ENCODE measurements at places on chromosomes 3 and 15.

DNA sequence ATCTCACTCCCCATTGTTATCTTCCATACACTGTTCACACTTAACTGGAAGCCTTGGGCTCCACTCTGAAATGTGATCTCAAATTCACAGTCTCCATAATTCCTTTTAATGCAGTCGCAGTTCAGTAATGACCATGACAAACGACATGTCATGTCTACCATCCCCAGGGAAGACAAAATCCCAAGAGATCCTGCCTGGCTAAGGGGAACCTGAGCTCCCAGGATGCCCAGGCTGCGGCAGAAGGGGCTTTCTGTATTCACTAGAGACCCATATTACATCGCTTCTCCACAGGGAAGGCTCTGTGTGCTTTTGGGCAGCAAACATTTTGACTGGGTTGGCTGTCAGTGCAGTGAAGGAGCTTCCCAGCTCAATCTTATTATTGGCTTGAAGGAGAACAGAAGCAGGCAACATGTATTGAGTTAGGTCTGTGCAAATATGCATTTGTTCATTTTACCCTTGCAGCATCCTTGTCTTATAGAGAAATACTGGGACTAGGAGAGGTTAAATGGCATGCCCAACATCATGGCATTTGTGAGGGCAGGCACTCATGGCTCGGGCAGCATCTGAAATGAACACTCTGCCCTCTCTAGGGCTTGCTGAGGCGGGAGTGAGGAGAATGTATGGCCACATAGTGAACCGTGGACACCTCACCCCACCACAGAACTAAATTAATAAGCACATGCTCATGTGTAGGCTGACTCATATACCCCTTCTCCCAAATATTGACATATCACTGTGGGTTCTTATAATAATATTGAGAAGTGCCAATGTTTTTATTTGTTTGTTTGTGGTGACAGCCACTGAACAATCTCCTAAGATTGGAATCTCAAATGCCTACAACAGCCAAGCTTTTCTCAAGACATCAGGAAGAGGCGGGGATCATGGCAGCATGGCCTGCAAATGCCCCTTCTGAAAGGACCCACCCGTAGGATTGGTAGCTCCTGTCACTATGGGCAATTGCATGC lies 141.6 kb upstream of the FOXB1 start:
- no peak for DNase-seq

DNA sequence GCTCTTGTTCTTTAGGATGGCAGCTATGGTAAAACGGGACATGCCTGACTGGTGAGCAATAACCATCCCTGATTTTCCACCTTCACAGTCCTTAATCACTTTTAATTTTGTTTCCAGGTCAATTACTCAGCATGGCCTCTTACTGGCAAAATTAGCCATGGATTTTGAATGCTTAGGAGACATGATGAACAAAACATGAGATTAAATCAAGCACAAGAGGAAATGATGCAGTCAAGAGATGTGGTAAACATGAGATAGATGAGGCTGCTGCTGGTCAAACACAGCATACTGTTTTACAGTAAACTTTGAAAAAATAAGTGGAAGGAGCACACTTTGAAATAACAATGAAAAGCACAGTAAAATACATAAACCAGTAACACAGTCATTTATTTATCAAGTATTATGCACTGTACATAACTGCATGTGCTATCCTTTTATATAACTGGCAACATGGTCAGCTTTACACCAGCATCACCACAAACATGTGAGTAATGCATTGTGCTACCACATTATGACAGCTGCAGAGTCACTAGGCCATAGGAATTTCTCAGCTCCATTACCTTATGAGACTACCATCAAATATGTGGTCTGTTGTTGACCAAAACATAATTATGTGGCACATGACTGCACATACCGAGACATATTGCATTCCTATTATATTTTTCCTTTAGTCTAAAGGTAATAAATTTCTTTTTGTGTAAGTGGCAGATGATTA lies 30.1 kb upstream of the ZNF502 start:
- DNase-seq: no peak

GRCh38 chr15:56523521-56523920 lies 58.6 kb upstream of the MNS1 start:
- no peak for DNase-seq

GRCh38 chr3:72756900-72757299 lies 91.3 kb downstream of the SHQ1 start:
- DNase-seq: peak; percentile 71

- DNase-seq: no peak
These were observed 94.3 kb upstream of the CHMP2B start for GRCh38 chr3:87132801-87133200.

- DNase-seq: no peak
These were observed 50.0 kb downstream of the TM4SF18 start for GRCh38 chr3:149283401-149283800.

DNA sequence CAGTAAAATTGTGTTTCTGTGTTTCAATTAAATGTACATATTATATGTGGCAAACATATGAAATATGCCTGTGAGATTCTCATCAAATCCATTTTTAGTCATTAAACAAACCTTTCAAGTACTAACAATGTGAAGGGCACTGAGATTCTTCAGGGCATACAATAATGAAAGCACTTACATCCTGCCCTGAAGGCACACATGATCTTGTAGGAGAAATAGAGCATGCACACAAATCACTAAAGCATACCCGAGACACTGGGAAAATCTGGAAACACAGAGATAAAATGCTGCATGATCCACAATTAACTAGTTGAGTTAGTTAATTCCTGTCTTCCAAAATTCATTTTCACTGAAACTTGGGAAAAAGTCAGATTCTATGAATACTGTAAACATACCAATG lies 810.5 kb upstream of the NECTIN3 start:
- DNase-seq: no peak

- DNase-seq: no peak
These were observed 39.5 kb upstream of the TSEN2 start for GRCh38 chr3:12444582-12445471.

- DNase-seq: no peak
These were observed 12.3 kb upstream of the MB21D2 start for GRCh38 chr3:192929755-192930547.

- DNase-seq: no peak
These were observed 189.4 kb downstream of the TBC1D5 start for GRCh38 chr3:17553080-17553479.

DNA sequence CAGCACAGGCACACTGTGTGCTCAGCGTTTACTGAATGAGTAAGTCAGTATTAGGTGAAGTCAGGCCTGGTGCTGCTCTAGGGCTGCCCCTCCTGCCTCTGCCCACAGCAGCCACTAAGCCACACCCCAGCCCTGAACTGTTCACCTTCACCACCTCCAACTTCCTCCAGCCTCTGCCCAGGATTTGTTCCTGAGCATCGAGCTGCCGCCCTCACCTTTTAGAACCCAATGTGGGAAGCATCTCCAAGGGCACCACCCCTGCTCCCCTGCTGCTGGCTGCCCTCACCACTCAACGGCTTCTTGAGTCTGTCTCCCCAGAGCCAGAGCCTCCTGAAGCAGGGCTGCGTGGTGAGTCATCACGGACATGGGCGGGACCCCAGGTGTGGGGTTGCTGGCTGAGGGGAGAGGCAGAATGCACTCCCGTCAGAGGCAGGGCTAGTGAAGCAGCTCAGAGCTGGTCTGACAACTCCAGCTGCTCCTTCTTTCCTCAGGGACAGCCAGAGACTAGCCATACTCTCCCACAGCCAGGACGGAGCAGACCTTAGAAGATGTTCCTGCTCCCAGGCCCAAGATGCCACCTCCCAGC lies 5.8 kb downstream of the HYAL2 start:
- DNase-seq: peak; percentile 68

DNA sequence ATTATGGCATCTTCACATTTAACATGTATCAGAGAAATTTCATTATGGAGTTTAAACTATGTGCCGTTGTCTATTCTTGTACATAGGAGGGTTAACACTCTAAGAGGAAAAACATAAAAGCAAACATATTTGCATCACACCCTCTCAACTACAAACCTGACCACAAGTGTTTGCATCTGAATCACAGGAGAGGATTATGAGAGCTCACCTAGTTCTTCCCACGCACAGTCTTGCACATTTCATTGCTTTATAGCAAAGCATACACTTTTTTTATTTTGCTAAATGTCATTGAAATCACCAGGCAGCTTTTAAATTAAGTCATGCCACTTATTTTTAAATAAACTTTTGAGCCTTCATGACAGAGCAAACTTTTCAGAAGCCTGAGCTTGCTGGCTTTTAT lies 12.5 kb downstream of the TRAT1 start:
- peak; percentile 40 for DNase-seq

DNA sequence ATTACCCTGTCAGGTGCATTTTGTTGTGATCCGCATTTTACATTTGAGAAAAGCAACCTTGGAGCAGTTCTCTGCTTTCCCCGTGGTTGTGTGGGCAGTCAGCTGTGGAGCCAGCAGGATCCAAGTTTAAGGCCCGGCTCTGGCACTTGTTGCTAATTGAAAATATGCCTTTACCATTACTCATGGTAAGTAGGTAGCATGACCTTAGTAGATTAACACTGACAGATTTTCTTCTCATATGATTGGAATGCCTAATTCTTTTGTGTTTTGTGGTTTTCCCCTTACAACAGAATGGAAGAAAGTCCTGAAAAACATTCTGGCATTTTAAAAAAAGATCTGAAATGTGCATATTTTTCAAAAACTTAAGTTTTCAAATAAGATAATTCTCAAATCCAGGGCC lies 246.5 kb upstream of the LRRN1 start:
- DNase-seq: no peak

GRCh38 chr15:64507293-64507802 lies 47.0 kb downstream of the ZNF609 start:
- DNase-seq: peak; percentile 52

GRCh38 chr15:52922871-52923270 lies 132.7 kb upstream of the ONECUT1 start:
- DNase-seq: no peak

DNA sequence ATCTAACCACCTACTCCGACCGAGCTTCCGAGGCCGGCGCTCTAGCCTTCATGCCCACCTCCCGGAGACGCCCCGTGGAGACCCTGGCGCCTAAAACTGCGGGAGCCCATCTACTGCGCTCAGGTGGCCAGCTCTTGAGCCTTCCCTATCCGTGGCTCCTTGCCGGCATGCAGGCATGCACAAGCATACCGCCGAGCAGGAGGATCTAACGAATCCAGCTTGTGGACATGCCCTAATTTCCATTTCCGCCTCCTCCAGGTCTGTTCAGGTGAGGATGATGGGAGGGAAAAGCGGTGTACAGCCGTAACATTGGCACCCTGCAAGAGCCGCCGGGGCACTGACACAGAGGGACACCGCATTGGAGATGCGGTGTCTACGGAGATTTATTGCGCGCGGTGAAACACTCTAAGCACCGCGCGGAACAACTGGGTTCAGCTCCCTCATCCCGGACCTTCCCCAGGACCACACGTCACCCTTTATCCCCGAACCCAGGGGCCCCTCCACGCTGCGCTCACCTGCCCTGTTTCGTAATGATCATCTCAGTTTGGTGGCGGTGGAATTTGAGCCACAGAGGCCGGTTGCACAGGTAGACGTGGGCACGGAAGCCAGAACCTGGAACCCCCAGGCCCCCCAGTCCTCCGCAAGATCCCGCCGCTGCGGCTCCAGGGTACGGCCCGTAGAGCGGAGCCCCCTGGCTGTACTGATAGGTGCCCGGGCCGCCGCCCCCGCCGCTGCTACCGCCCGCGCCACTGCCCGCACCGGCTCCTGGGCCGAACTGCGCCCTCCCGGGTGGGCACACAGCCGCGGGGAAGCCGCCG lies 1.0 kb downstream of the EOMES start:
- peak; percentile 24 for DNase-seq

- DNase-seq: no peak
These were observed 13.1 kb upstream of the SLC26A6 start for GRCh38 chr3:48648188-48648850.

DNA sequence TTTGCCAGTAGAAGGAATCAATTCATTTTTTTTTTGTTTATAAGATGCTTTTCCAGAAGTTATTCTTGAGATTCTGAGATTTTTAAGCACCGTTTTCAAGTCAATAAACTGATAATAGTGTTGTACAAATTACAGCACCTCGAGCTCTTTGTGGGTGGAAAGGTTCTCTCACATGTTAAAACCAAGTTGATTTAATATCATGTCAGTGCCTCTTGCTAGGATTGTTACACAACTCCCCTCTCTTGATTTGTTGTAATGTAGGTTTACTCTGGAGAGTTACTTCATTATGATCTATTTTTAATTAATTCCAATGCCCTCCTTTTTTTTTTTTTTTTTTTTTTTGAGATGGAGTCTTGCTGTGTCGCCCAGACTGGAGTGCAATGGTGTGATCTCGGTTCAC lies 25.8 kb upstream of the UBXN7 start:
- no peak for DNase-seq

- no peak for DNase-seq
These were observed 49.5 kb upstream of the STXBP5L start for GRCh38 chr3:120858521-120858920.

GRCh38 chr3:122475316-122475715 lies 39.4 kb downstream of the KPNA1 start:
- DNase-seq: no peak

GRCh38 chr3:38605981-38606380 lies 43.5 kb downstream of the SCN5A start:
- DNase-seq: no peak

- no peak for DNase-seq
These were observed 3.0 kb downstream of the CXCR6 start for GRCh38 chr3:45946307-45946706.

- no peak for DNase-seq
These were observed 35.1 kb downstream of the HMG20A start for GRCh38 chr15:77455696-77456321.

GRCh38 chr15:29699791-29700190 lies 122.5 kb downstream of the TJP1 start:
- DNase-seq: no peak

DNA sequence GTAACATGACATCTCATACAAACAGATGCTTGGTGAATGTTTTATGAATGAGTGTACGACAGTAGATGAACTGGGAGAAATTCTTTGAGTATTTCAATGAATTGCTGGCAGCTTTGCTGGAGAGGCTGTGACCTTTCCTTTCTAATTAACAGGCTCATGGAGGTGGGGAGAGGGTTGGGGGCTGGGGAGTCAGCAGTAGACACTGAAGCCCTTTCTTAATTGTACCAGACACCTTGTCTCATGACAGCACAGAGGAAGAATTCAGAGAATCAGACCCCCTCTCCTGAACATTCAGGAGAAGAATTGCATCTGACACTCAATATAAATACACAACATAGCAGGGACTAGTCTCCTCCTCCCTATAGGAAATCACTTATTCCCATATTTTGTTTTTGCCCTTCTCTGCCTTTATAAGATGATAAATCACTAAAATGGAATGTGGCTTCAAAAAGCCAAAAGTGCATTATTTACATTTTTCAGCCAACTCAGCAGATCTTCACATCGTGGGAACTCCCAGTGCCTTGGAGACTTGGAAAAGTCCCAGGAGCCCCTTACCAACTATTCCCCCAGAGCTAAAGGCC lies 66.2 kb upstream of the TPM1 start:
- DNase-seq: no peak

DNA sequence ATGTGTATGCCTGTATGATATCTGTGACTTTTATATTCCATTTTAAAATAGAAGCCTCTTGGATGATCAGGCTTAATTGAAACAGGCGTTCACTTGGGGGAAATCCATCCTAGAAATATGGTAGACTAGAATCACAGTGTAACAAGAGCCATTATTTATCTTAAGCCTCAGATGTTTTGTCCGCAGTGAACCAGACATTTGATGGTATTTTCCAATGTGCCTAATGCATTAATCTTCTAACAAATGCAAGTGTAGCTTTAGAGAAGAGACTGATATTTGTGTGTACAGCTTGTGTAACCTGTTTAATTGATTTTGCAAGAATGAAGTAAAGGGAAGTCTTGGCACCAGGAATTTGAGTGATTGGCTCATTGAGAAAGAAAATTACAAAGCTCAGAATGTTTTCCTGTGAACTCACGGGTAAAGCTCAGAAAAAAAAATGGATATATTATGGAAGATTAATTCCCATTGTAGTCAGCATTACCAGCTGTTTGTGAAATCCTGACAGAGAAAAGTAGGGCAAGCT lies 155.7 kb downstream of the SV2B start:
- DNase-seq: no peak
